Fibroblast of skin of left quadriceps (primary cell): ENCODE measurements at places on chromosomes 11 and 22.

- no peak for DNase-seq
Observed at GRCh38 chr11:91776655-91777054, 448.0 kb upstream of the FAT3 start.

- peak; percentile 64 for DNase-seq
Observed at GRCh38 chr11:2096011-2096918, 42.9 kb downstream of the IGF2 start.

DNA sequence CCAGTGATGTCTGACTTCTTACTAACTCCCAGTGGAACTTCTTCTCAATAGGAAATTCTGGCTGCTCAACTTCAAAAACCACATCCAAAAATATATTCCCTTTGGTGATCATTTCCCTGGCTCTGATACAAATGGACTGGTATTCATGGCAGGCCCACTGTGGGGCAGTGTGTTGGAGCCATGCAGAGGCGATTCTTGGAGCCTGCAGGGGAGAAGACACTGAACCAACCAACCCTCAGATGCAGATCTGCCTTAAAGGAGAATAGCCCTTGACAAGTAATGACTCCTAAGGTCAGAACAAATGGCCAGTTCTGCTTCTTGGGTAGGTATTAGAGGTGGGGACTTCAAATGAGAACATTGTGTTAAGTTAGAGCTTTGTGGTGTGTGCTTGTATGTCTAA, 12.2 kb downstream of the OR4D9 start:
- DNase-seq: no peak

DNA sequence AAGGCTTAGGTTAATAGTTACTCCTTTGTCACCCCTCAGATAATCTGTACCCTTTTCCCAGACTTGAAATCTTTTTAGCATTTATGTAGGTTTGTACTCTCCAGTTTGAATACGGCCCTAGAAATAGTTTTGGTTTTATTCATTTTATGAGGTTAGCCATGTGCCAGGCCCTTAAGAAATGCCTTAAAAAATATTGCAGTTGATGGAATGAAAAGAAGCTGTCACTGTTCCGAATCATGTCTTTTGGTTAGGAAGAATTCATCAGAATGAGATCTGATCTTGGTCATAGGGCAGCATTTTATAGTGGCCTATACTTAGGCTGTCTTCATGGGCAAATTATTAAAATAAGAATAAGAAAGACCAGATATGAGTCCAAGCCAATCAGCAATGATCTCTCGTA, 14.8 kb upstream of the PRSS23 start:
- peak; percentile 30 for DNase-seq

DNA sequence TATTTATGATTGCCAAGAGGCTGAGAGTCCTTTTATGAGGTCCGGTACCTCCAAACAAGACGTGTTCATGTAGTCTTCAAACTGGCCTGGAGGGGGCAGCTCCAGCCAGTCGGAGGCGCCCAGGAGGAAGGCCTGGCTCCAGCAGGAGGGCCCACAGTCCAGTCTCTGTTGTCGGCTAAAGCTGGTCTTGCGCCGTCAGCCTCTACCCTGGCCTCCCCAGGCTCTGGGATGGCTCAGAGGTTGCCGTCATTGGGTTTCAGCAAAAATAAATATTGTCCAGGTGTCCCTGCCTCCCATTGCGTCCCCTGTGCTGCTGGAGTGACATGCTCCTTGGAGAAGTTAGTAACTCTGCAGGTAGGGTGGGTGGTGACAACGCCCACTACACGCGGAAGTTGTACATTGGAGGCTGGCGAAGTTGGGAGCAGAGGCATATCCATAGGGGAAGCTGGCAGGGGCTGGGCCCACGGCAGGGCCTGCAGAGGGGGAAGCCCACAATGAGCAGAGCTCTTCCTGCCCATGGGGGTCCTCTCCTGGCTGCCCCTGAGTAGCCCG, 1.0 kb upstream of the SLC25A1 start:
- DNase-seq: peak; percentile 39

DNA sequence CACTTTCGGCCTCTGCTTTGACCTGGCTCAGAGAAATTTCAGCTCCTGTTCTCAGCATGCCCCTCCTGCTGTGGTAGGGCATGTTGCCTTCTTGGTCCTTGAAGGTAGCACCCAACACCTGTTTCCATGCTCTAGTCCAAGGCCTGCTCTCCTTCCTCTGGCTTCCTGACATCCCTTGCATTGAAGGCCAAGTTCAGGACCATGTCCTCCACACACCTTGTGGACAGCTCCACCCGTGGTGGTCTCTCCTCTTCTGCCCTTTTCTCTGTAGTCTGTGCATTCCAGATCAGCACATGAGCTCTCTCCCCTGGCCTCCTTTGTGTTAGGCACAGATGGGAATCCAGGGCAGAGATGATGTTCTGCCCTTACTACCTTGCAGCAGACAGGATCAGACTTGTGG, 225.3 kb downstream of the ADAMTS15 start:
- DNase-seq: no peak

GRCh38 chr22:48923165-48923865, 904.4 kb downstream of the BRD1 start:
- DNase-seq: no peak

DNA sequence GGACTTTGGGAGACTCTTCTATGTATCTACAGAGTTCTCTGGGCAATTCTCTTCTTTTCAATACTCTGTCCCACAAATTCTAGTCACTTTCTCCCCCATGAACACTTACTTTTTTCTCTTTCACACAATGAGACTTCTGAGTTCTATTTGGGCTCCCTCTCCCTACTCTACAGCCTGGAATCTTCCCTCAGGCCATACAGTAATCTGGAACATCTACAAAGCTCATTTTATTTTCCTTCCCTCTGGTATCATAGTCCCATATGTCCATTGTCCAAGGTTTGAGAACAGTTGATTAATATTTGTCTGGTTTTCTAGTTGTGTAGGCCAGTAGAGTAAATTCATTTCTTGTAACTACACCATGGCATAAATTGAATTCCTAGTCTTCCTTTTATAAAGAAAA, 544.6 kb upstream of the RAG2 start:
- DNase-seq: no peak

DNA sequence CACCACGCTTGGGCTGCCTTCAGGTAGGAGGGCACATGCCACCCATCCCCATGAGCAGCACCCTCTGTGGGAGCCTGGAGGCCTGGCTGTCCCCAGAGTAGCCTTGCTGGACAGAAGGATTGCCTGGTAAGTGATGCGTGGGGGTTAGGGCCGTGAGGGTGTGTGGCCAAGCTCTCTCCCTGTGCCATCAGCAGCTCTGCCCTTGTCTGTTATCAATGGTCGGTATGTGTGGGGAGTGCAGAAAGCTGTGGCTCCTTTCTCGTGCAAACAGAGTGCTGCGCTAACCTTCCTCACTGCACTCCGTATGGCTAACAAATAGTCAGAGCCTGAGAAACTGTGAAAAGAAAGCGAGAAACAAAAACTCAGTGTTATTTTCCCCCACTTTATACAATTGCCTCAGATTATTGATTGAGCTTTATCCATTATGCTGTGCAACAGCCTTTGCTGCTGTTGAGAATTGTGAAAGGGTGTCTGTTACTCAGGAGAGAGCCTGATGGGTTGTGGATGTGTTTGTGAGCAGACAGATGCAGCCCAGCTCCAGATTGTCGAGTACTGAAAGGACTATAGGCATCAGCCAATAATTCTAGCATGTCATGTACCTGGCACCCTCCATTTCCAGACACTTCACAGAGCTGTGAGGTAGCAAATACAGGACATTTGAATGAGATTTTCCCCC, 432.2 kb downstream of the NTM start:
- DNase-seq: no peak

GRCh38 chr11:62492586-62492985, 54.0 kb downstream of the AHNAK start:
- DNase-seq: no peak

- DNase-seq: no peak
Observed at GRCh38 chr11:38867338-38867737, 2269.3 kb upstream of the RAG2 start.

- DNase-seq: no peak
Observed at GRCh38 chr22:22976033-22976922, 88.7 kb downstream of the IGLL5 start.

DNA sequence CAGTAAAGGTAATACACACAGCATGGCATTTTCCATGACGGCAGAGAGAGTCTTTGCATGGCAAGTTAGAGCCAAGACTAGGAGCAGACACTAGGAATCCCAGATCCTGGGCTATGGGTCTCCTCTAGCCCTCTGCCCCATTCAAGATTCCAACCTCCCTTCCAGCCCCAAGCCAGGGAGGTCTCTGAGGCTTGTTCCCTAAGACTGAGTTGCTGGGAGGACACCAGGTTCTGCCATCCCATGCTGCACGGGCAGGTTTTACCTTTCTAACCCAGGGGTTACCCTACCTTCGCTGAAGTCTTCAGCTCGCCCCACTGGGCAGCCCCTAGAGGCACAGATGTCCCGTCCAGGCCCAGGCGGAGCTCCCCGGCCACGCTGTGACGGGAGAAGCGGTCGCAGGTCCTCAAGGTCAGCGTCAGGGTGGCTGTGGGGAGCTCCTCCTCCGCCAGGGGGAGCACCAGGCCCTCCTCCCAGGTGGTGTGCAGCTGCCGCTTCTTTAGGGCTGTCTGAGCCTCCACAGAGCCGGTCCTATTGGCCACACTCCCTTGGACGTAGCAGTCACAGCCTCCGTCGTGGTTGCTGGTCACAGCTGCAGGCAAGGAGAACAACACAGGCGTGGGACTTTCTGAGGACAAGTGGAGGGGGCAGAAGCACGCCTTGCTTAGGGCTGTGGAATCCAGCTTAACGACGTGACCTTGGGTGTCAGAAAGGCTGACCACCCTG, 33.8 kb downstream of the SYT13 start:
- no peak for DNase-seq

DNA sequence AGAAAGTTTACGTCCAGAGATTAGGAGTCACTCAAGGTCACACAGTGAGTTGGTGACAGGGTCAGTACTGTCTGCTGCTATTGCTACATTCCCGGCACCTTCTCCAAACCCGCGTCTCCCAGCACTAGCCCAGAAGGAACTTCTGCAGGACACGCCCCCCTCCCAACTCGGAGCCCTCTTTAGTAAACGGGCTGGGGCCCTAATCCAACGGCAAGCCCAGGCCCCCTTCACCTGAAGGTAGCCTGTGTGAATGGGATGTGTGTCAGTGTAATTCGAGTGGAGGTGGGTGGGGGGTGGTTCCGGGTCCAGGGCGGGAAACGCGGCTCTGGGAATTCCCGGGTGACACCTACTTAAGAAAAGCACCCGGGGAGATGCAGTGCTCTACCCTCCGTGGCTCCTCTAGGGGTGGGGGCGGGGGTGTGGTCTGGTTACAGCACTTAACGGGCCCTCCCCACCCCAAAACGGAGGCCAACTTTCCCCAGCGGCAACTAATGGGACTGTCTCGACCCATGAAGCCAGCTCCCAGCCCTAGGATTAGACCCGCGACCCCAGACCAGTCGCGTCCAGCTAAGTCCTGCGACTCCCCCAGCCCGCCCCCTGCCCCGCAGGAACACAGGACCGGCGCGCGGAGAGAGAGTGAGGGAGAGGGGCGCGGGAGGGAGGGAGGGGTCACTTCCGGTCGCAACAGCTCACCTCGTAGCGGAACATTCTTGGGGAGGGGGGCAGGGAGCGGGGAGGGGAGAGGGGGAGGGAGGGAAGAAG, 468 bp downstream of the PATL1 start:
- DNase-seq: no peak

GRCh38 chr11:38345286-38345685, 1747.2 kb upstream of the RAG2 start:
- DNase-seq: no peak

- DNase-seq: no peak
Observed at GRCh38 chr22:16834971-16835370, 9.8 kb upstream of the XKR3 start.

GRCh38 chr11:75768909-75769771, 562 bp downstream of the DGAT2 start:
- no peak for DNase-seq

GRCh38 chr11:36777311-36777710, 179.3 kb upstream of the RAG2 start:
- DNase-seq: no peak
